ENCODE measurements at places on chromosomes 12 and 14.

GRCh38 chr12:108141600-108142130, 12.6 kb downstream of the WSCD2 start:
- H3K4me1 ChIP-seq, result no peaks in the 10 kb centered on the region
- DNase-seq, result no peak
- no peak overlapping the region for H3K27ac ChIP-seq
- H3K27me3 ChIP-seq, result no peaks in the 10 kb centered on the region
- no peak overlapping the region for H3K4me3 ChIP-seq

DNA sequence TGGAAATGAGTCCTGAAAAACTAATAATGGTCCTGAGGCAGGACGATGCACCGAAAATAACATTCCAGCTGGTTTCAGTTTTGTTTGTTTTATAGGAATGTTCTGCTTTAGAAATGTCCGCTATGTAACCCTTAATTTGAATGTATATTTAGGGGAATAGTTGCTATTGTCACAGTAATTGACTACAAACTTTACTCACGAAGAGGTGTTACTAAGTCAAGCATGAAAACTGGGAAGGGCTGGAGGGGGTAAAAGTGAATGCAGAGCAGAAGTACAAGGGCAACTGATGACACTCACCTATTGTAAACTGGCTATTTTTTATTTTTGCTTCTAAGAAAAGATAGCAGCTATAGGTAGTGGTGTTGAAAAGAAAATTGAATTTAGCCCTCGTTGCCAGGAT, 230.7 kb upstream of the SYT10 start:
- H3K36me3 ChIP-seq, result no peaks in the 10 kb centered on the region
- H3K4me1 ChIP-seq, result no peaks in the 10 kb centered on the region
- H3K4me3 ChIP-seq, result no peak overlapping the region
- H3K27me3 ChIP-seq, result no peaks in the 10 kb centered on the region

- no peak overlapping the region for H3K4me3 ChIP-seq
- peaks cover 18% of the 10 kb centered on the region for H3K4me1 ChIP-seq
- no peaks in the 10 kb centered on the region for H3K27me3 ChIP-seq
- no peak overlapping the region for H3K27ac ChIP-seq
- peaks cover 21% of the 10 kb centered on the region for H3K36me3 ChIP-seq
Measured at GRCh38 chr14:73025544-73025943, 1.4 kb downstream of the ZFYVE1 start.

- no peak for DNase-seq
- no peak overlapping the region for H3K27ac ChIP-seq
- no peak overlapping the region for H3K4me3 ChIP-seq
- peaks cover 27% of the 10 kb centered on the region for H3K4me1 ChIP-seq
Measured at GRCh38 chr14:65213316-65213715, 111.0 kb upstream of the MAX start.

DNA sequence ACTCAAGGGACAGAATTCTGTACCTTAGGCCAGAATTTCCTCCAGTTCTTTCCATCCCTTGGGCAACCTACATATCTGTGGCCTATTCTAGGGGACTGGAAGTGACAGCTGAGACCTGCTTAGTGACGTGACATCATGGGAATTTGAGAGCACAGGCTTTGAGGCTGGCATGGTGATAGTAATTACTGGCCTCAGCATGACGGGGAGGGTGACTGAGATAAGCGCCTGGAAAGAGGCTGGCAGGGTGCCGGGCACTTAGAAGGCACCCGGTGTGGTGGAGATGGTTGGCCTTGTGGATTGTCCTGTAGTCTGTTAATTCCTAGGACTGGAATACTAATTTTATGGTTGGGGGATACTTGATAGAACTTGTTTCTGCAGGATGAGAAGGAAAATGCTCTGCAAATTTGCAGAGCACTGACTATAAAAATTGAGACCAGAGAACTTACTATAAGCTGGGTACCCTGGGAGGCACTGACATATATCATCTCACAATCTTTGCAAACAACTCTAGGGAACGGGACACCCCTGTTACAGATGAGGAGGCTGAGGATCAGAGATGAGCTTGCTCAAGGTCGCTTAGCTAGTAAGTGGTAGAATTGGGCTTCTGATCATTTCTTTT, 42.2 kb upstream of the TBX3 start:
- no peak overlapping the region for H3K4me3 ChIP-seq
- no peaks in the 10 kb centered on the region for H3K36me3 ChIP-seq
- no peaks in the 10 kb centered on the region for H3K4me1 ChIP-seq
- DNase-seq, result no peak
- no peaks in the 10 kb centered on the region for H3K27me3 ChIP-seq

DNA sequence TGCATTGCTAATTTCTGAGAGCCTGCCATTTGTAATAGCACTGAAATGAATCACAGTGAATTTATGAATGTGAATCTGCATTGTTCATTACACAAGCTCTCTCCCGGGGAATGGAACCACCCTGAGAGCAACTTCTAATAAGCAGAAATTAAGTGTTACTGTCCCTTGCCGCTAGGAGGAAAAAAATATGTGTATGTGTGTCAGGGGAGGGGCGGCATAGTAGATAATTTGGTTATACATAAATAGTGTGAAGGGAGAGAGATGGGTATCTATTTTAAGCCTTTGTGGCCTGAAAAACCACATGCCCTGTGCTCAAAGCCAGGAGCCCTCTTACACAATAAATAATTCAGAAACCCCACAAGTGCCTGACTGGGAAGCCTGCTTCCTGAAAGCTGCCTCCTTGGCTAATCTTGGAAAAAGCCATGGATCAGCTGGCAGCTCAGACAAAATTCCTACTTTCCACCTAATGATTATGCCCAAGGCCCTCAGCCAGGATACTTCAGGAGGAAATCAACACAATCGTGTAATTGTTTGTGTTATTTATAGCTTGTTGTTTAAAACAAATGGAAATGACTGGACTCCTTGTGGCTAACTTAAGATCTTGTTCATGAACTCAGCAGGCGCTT, 366.2 kb upstream of the KITLG start:
- no peak for DNase-seq
- H3K4me1 ChIP-seq, result no peaks in the 10 kb centered on the region
- H3K4me3 ChIP-seq, result no peak overlapping the region

- H3K27ac ChIP-seq, result no peak overlapping the region
- H3K4me1 ChIP-seq, result no peaks in the 10 kb centered on the region
- H3K27me3 ChIP-seq, result no peaks in the 10 kb centered on the region
- H3K36me3 ChIP-seq, result no peaks in the 10 kb centered on the region
- no peak overlapping the region for H3K4me3 ChIP-seq
- DNase-seq, result no peak
Measured at GRCh38 chr12:108605000-108605689, 7.3 kb upstream of the TMEM119 start.

DNA sequence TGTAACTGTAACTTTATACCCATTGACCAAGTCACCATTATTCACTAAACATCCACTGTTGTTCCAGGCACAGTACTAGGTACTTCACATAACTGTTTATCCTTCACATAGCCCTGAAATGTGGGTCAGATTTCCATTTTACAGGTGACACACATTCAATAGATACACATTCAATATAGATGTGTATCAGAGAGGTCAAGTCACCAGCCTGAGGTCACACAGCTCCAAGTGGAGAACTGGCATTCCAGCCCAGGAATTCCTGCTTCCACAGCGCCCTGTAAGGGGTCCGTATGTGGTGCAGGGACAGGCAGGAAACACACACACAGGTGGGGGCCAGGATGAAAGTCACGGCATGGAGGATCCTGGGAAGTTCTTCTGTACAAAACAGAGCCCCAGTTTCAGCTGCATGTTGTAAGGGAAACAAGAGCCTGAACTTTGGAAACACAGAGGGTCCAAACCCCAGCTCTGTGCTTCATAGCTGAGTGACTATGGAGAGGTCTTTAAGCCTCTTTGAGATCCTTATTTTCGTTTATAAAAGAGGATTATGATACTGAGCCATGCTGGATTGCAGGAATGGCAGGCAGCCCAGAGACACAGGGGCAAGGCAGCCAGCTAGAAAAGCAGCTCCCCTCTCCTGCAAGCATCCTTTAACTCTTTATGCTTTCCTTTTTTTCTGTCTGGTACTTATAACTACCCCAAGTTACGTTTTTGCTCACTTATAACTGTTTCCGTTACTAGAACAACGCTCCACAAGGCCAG, 50.3 kb upstream of the DICER1 start:
- no peaks in the 10 kb centered on the region for H3K36me3 ChIP-seq
- no peak for DNase-seq
- no peak overlapping the region for H3K4me3 ChIP-seq
- H3K27me3 ChIP-seq, result no peaks in the 10 kb centered on the region
